ENCODE measurements at places on chromosomes 4 and X.
A peak's percentile ranks its signal among the peaks of the same experiment; 100 is the strongest.

- DNase-seq: no peak
Measured at GRCh38 chrX:8025705-8026104, 98.5 kb upstream of the PNPLA4 start.

DNA sequence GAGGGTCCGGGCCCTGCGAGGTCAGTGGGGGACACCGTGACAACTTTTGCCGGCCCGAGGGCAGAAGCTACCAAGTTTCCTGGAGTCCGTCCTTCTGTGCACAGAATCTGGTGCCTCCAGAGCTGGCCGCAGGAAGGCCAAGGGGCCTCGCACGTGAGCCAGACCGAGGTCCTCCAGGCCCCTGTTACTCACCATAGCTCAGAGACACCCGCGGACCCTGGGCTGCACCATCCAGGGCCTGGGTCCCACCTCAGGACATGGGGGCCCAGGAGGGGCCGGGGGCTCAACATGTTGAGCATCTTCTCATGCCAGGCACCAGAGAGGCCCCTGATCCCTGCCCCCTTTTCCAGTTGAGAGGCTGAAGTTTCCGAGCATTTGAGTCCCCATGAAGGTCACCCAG, 87.9 kb downstream of the HMX1 start:
- DNase-seq: no peak

GRCh38 chrX:87434618-87435017, 83.0 kb upstream of the KLHL4 start:
- DNase-seq: no peak

GRCh38 chrX:39930786-39931528, 166.8 kb downstream of the BCOR start:
- DNase-seq: no peak

DNA sequence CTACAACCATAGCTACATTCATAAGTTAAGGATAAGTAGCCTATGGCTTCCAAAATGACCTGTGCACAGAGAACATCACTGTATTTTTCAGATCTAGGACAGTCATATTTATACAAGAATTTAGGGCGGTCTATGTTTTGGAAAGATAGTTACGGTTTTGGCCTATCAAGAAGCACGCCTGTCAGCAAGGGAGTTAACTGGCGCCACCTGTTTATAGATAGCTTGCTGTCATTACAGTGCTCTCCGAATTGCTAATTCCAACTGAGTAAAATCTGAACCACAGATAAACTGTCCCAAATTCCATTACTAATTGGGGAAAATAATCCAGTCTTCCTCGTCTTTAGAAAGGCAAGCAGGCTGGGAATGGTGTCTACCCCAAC, 646 bp downstream of the ABCB7 start:
- DNase-seq: no peak

- no peak for DNase-seq
Measured at GRCh38 chr4:56790691-56791091, 30.8 kb downstream of the SPINK2 start.

DNA sequence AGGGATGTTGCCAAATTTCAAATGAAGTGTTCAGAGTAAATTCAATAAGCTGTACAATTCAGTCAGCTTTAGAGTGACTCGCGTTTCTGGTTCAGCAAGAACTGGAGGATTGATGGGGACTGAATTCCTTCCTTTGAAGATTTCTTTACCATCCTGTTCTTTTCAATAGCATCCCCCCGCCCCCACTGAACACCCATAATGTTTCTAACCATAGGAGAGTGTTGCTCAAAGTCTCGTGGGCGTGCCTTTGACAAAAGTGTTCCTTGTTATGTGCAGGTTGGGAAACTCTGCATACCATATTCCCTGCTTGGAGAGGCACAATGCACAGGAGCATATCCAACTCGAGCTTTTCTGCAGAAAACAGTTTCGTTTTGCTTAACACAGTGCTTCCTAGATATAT, 323.5 kb upstream of the CASK start:
- DNase-seq: no peak

DNA sequence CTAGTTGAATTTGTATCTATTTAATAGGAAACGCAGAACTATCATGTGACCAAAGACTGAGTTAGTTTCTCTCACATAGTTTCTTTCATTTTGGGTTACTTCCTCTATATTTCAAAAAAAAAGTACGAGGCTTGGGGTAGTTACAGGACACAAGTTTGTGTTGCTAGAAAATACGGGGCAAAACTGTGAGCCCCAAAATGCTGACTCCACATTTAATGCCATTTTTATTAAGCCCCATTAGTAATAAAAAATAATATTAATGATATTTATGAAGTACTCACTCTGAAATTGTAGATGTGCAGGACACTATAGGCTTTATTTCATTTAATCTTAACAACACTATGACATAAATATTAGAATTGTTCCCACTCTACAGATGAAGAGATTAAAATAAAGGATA, 268.6 kb downstream of the DTHD1 start:
- DNase-seq: no peak

DNA sequence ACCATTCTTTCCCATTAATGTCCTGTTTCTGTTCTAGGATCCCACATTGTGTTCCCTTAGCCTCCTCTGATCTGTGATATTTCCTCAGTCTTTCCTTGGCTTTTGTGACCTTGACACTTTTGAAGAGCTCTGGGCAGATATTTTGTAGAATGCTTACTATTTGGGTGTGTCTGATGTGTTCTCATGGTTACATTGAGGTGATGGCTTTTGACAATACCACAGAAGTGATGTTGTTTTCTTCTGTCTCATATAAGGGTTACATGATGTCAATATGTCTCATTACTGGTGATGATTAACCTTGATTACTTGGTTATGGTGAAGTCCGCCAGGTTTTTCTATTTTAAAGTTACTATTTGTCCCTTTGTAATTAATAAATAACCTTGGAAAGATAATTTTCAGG, 183.7 kb downstream of the SOWAHB start:
- DNase-seq: no peak

DNA sequence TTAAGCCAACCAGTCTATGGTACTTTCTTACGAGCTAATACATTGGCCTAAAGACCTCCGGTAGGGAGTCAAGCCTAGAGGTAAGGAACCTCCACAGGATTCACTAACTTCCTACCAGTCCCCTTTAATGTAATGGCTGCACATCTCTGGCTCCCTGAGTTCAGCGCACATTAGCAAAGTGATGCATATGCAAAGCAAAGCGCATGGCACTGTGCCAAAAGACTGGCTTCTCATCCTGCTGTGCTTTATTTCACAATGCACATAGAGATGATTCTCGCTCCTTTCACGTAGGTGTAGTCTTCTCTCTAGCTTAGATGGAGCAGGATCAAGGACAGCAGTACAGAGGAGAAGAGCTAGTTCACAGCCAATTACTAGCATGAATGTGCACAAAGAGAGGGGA, 14.6 kb upstream of the CLTRN start:
- no peak for DNase-seq

GRCh38 chr4:64584981-64585557, 175.8 kb upstream of the TECRL start:
- no peak for DNase-seq

GRCh38 chrX:49884290-49884862, 5.1 kb downstream of the USP27X start:
- peak; percentile 27 for DNase-seq

- DNase-seq: no peak
Measured at GRCh38 chrX:96756491-96756890, 71.8 kb downstream of the DIAPH2 start.

GRCh38 chr4:55912249-55912648, 36.5 kb upstream of the CEP135 start:
- no peak for DNase-seq

GRCh38 chr4:1793940-1794808, 1.1 kb downstream of the FGFR3 start:
- DNase-seq: no peak

DNA sequence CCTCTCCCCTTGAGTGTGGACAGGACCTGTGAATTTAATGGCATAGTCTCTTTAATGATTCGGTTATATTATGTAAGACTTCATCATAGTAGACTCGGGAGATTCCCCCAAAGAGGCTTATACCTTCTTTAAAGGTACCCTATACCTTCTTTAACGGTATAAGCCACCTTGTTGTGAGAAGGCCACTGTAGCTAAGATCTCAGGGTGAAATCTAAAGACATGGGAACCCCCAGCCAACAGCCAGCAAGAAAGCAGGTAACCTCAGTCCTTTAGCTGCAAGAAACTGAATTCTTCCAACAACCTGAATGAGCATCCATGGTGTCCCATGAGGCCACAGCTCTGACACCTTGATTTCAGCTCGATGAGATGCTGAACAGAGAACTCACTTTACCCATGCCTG, 931 bp downstream of the DDX60 start:
- no peak for DNase-seq

DNA sequence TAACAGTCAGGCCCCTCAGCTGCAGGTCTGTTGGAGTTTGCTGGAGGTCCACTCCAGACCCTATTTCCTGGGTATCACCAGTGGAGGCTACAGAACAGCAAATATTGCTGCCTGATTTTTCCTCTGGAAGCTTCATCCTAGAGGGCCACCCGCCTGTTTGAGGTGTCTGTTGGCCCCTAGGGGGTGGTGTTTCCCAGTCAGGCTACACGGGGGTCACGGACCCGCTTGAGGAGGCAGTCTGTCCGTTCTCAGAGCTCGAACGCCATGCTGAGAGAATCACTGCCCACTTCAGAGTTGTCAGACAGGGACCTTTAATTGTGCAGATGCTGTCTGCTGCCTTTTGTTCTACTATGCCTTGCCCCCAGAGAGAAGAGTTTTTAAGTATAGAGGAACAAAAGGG, 160.8 kb downstream of the DKK2 start:
- DNase-seq: no peak

DNA sequence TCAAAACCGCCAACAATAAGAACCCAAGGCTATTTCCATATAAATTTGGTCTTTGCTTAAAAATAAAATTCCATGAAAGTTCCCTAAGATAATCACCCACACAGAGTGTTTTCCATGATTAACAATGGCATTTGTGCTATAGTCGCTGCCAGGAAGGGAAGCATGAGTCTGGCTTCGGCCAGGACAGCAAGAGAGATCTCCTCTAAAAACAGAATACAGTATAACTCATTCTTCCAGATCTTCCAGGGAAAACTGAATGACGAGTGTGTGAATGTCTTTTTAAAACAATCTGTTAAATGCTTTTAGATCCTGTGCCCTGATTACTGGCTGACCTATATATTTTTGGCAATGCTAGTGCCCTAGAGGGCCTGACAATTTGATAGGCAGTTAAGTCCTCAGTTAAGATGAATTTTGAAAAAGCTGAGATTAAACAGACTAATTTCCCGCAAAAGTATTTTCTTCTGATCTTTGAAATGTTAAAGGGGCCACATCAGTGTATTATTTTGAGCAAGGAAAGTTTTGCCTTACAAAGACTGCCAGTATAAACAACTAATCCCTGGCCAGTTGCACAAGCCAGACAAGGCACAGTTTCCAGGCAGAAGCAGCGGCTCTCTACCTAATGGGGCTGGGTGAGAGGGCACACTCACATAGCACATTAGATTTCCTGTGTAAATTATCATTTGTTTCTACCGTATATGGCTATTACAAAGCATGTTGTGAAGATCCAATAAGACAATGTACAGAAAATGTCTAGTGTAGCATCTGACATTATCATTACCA, 127.3 kb downstream of the DCHS2 start:
- DNase-seq: no peak

DNA sequence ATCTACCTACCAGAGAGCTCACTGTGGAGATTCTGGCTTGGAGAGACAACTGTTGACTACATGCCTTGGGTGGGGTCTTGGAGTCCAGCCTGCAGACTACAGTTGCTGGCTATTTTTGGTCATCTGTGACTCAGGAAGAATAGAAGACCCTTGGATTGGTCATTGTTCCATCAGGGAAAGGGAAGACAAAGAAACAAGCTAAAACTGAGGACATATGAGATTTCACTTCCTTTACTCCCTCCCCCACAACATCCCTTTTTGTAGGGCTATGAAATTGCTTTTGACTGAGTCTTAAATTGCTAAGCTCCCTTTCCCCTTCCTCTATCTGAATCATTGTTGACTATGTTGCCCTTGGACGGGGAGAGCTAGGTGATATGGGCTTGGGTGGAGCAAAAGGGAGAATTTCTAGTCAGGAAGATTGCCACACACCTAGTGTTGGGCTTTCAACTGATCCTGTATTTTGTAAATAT, 11.7 kb downstream of the MSN start:
- DNase-seq: no peak

- no peak for DNase-seq
Measured at GRCh38 chr4:53113431-53114225, 251.5 kb downstream of the RASL11B start.

GRCh38 chr4:77911842-77912450, 49.3 kb downstream of the MRPL1 start:
- DNase-seq: no peak

- DNase-seq: no peak
Measured at GRCh38 chr4:82362565-82362964, 11.2 kb downstream of the HNRNPD start.

DNA sequence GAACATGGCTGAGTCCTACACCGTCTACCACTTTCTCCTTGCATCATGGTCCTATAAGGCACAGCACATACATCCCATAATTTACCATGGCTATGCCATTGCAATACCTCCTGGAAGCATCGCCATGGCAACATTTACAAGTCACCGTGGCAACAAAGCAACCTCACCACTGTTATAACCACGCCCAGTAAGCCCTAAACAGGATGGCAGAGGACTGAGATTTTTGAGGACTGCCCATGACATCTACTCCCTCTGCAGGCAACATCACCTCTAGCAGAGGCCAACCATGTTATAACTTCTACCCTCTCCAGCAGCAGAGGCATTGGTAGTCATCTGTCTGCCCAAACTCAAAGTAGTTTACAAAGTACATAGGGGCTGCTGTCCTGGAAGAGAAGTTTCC, 29.7 kb downstream of the BCOR start:
- DNase-seq: no peak

DNA sequence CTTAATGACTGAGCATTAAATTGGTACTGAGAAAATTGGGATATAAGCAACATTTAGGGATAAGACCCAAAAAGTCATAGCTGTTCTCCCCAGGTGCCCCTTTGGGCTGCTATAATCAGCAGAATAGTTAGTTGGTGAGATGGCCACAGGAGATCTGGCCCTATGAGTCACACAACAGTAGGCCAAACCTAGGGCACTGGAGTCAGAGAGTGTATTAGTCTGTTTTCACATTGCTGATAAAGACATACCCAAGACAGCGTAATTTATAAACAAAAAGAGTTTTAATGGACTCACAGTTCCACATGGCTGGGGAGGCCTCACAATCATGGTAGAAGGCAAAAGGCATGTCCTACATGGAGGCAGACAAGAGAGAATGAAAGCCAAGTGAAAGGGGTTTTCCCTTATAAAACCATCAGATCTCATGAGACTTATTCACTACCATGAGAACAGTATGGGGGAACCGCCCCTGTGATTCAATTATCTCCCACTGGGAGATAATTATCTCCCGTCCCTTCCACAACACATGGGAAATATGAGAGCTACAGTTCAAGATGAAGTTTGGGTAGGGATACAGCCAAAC, 338.3 kb upstream of the NR3C2 start:
- DNase-seq: no peak

Measured in NCI-H524 treated with DMSO at 0.1 percent for 48 hours (cell line).